ENCODE measurements at places on chromosomes 11 and 22.

DNA sequence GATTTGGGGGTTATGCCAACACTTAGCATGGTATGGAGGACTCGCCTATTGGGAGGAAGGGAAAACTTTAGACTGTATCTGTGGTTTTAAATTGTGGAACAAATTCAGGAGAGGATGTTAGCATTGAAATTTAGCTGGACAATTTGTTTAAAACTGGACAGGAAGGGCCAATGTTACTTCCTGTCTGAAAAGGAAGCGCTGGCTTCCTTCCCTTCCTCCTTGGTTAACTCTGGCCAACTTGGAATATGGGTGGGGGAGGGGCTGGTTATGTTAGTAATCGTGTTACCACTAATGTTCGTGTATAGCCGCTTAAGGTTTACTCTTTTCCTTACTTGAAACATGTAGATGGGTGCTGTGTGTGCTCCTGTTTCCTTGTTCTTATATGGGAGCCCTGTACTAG is 13.9 kb downstream of the CTNND1 start:
- DNase-seq = no peak

- DNase-seq = no peak
Measured at GRCh38 chr11:124961972-124962609, 8.1 kb downstream of the CCDC15 start.

GRCh38 chr11:11521306-11522002 is 100.4 kb downstream of the GALNT18 start:
- no peak for DNase-seq

DNA sequence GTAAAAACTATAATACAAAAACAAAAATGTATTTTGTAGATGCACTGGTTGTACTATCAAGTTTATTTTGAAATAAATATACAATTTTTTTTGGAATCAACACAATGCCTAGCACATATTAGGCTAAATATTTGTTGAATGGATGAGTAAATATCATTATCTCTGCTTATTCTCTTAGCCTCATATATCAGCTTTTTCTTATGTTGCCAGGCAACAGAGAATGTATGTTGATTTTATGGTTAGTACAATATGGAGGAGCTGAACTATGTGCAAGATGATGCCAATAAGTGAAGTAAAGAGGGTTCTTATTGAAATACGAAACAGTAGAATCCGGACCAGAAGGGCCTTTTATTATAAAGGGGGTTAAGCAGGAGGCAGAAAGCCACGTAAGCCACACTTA is 94.9 kb downstream of the FAR1 start:
- no peak for DNase-seq

- no peak for DNase-seq
Measured at GRCh38 chr11:120974965-120975364, 48.9 kb upstream of the TBCEL start.

DNA sequence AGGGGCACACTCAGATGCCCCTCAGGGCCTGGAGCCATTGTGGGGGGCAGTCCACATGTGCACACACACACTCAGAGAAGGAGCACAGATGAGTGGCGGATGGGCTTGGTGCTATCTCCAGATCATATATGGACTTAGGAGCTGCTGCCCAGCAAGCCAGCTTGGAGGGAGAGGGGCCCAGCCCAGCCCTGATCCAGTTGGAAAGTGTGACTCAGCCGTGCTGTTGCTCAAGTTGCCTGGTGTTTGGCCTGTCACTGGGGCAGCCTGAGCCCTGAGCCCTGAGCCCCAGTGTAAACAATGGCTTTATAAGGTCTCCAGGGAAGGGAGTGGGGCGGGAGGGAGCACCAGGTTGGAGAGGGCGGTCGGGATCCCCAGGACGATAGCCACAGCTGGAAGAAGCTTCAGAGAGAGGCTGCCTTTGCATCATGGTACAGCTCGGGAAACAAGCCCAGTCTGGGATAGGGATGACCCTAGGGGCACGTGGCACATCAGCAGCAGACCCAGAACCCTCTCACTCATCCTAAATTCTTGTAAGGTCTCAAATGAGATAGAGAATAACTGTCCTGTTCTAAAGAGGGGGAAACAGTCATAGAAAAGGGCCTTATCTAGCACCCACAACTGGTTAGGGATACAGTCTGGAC is 4.8 kb downstream of the SELENOM start:
- no peak for DNase-seq

DNA sequence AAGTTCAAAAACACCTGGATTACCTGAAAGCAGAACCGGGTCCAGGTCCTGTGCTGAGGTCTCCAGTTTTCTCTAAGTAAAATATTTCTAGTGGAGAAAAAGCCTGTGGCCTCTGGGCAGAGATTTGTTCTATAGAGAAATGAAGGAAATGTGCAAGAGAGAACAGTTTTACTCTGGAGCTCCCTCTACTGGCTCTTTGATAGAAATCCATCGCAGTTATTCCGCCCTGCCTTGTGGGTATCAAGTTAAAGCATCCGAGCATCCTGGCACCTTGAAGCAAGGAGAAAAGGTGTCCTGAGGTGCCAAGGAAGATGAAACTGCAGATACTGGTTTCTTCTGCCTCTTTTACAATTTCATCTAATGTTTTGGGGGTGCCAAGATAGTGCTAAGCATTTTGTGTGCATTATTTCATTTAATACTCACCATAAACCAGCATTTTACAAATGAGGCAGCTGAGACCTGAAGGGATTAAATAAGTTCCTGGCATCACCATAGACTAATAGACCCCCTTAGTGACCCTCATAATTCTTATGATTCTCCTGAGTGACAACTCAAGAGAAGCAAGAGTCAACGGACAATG is 113.1 kb upstream of the HSD17B12 start:
- peak; percentile 31 for DNase-seq

DNA sequence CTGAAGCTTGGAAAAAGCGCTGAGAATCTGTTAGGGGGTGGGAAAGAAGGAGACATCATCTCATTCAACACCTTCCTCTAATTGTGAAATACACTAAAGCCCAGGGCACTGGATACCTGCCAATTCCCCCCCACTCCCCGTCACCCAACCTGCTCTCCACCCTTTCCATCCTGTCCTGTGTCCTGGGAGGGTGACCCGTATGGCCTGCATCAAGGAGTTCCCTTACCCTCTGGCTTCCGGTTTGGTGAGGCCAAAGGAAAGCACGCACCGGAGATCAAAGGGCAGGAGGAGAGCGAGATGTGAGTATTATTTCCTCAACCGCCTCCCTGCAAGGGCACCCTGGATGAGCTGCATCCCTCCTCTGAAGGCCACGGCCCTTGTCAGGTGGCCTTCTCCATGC is 65.0 kb upstream of the PTPRJ start:
- no peak for DNase-seq

DNA sequence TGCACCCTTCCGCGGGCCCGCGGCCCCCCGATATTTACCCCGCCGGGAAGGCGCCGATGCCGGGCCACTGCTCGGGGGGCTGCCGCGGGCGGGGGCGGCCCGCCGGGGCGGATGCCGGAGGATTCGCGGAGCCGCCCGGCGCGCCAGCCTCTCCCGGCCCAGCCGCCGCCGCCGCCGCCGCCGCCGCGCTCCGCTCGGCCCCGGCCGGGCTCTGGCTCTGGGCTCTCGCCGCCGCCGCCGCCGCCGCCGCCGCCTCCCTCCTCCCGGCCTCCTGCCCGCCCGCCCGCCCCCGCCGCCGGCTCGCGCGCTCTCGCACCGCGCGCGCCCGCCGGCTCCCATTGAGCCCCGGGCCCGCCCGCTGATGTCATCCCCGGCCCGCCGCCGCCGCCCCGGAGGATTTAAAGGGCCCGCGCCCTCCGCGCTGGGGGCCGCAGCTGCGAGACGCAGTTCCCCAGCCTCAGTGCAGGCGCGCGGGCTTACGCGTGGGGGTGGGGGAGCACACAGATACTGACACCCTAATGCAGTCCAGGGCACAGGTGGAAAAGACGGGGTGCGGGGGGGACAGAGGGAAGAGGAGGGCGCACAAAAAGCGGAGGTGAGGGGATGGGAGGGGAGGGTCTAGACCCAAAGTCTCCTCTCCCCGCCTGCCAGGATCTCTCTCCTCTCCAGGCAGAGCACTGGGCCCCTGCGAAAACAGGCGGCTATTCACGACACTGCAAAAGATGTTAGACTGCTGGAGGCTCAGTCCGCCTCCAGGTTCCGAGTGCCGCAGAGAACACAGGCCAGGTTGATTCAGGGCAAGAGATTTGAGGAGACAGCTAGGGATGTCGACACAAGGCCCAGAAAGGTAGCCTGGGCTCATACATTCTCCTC is at the start of gene CSNK1E:
TSS of gene CSNK1E (minus strand) at position 312 of the 873 bp plus-strand sequence. CDS start 3,276 bp downstream, outside the sequence.
- no peak for DNase-seq

DNA sequence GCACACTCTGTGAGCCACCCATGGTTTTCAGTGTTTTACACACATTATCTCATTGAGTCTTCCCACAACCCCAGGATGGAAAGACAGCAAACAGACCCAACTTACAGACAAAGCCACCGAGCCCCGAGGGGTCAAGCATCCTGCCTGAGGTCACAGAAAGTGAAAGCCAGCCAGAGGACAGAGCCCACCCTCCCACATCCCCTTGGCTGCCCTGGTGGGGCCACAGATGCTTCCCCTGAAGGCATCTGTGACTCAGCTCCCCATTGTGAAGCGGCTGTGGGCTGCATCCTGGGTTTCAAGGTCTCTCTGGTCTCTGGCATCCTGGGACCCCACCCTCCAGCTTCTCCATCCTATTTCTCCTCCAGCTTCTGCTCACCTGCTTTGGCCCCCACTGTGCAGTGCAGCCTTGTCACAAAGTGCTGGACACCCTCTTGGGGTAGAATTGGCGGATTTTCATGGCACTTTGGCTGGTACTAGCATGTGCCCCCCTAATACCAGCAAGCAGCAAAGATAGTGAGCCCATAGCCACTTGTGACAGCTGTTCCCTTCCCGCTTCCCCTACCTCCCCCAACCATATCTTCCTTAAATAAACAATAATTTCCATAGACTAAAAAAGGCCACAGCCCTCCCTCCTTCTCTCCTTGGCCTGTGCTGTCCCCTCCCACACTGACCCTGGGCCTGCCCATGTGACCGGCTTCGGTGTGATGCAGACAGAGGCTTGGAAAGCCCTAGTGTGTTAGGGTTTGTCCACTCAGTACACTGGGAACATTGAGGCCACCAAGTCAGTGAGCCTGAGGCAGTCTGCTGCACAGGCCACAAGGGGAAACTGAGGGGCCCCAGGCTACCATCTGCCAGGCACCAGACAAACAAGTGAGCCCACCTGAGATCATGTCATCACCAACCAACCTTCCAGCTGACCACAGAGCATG is 53.9 kb upstream of the SHISAL1 start:
- no peak for DNase-seq

GRCh38 chr22:32411402-32411801 is 645 bp downstream of the RTCB start:
- no peak for DNase-seq

- no peak for DNase-seq
Measured at GRCh38 chr22:40477683-40478337, 107.4 kb downstream of the SGSM3 start.

DNA sequence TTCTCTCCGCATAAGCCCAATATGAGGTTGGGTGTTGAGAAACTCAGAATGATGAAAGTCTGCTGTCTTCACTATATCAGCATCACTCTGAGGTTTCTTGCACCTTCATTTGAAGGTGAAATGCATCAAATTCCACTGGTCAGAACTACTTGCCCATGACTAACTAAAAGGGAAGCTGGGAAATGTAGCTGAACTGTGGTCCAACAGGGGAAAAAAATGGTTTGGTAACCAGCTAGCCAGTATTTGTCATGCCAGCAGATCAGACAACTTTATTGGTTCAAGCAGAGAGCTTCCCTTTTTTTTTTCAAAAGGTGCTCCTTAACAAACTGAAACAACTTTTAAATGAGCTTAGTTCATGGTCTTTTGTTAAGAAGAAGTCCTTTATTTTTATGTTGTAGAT is 14.2 kb upstream of the PIK3C2A start:
- no peak for DNase-seq

DNA sequence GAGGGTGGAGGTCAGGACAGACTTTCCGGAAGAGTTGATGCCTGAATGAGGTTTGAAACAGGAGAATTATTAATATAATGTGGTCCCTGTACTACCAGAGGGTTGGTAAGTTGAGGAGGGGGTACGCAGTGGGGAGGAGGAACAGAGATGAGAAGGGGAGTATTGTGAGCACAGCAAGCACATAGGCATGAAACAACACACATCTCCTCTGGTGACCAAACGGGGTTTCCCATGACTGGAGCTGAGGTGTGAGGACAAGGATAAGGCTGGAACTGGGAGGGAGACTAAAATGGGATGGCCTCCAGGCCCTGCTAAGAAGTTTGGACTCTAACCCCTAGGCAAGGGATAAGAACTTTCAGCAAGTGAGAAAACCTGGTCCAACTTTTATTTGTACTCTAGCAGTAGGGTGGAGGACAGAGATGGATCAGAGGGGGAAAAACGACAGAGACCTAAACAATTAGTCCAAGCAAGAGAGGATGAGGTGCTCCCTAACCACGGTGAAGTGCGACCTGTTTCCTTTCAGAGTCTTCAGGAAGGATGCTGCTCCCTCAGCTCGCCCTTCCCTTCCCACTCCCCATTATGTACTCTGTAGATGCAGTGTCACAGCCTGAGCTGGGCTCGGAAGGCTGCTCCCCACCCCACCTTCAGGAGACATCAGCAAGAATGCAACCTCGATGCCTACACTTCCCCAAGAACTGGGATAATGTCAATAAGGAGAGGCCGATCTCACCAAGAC is 59.2 kb downstream of the BTG4 start:
- no peak for DNase-seq

- peak; percentile 54 for DNase-seq
Measured at GRCh38 chr11:63682066-63683021, 1.0 kb downstream of the RTN3 start.

DNA sequence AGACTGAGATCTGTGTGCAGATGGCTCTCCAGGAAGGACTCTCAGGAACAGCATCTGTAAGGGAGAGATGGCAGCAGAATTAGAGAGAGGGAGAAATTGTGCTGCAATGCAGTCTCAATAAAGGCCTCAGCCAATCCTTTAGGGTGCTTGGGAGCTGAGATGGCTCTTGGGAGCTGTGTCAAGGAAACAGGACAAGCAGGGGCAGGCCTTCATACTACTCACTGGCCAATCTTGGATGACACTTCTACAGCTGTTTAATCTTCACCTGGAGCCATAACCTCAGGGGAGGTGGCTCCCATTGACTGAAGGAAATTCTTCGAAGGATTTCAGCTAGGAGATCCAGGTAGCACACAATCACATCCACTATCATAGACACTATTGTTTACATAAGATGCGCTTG is 10.0 kb downstream of the OR5B21 start:
- no peak for DNase-seq

DNA sequence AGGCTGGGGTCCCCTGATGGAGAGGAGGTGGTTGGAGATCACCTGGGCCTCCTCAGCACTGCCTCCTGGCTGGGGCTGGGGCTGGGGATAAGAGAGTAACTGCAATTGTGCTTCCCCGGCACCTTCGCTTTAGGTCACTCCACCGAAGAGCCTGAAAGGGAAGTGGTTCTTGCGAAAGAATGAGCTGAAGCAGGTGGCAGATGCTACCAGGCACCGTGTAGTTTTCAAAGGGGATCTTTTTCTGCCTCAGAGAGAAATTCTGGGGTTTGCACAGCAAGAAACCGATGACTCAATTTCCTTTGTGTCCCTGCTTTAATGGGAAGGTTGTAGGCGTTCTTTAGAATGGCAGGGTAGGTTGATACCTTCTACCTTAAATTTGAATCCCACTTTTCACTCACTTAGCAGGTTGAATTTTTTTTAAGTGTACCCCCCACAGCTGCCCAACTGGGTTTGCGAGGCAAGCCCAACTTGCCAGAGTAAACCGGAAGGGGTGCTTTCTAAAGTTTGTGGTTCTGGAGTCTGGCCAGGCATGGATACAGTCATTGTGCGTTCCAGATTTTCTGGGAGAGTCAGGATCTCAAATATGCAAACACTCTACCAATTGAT is 5.3 kb downstream of the CD44 start:
- DNase-seq = no peak

- no peak for DNase-seq
Measured at GRCh38 chr11:44604171-44604581, 38.7 kb downstream of the CD82 start.

GRCh38 chr11:86136538-86136937 is 67.7 kb upstream of the PICALM start:
- DNase-seq = no peak

GRCh38 chr11:61959114-61959513 is 8.3 kb downstream of the FTH1 start:
- DNase-seq = no peak
